Heart right ventricle (tissue), 16 donors: ENCODE measurements at places on chromosomes 4 and X. TPM values are rescaled to one million over a fixed set of nuclear protein-coding genes. Genes with fewer than 3 reads are reported as not detected.

DNA sequence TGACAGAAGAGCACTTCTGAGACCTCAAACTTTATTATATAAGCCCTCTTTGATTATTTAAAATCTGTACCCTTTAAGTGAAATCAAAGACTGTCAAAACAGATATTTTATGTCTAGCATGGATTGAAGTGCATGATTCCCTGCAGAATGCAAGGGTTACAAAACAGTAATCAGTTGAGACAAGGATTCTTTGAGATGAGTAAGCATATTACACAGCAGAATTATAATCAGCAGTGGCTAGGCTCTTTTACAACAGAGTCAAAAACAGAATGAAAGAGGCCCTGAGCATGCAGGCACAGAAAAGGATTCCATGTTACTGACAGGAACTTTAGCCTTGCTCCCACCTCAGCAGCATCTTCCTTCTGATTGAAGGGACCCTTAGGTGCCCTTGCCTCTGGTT lies 487.9 kb upstream of the GALNT7 start:
- DNase-seq, result no peak
- H3K4me1 ChIP-seq, result no peaks in the 10 kb centered on the region
- H3K27ac ChIP-seq, result no peak overlapping the region
- no peak overlapping the region for H3K4me3 ChIP-seq

GRCh38 chr4:156336511-156336910 lies 382.8 kb upstream of the CTSO start:
- no peaks in the 10 kb centered on the region for H3K4me1 ChIP-seq
- no peak overlapping the region for H3K4me3 ChIP-seq
- no peaks in the 10 kb centered on the region for H3K27me3 ChIP-seq

Gene BTK
- 1.2 TPM for polyA plus RNA-seq

DNA sequence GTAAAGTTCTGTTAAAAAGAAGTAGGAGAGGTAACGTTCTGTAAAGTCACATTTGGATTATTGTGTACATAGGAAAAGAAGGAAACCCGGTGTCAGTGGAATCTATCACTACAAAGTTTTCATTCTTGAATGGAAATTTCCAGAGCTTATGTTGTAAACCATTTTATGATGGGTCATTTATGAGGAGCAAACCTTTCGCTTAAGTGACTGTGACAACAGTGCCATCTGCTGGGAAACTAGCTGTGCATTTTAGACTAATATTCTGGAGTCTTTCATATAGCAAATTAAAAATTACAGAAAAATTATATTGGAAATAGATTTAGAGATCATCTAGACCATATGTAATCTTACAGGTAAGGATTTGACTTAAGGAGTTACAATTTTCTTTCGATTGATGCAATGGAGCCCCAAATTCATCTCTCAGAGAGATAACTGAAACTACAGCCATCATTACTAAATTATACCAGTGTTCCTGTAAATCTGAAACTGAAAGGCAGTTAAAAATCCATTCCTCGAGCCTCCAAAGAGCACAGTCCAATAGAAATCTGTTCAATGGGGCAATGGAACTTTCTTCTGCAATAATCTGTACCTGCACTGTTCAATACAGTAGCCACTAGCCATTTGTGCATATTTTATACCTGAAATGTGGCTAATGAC lies 26.9 kb downstream of the ASB9 start:
- DNase-seq, result no peak
- no peaks in the 10 kb centered on the region for H3K27me3 ChIP-seq
- H3K4me1 ChIP-seq, result no peaks in the 10 kb centered on the region
- no peak overlapping the region for H3K27ac ChIP-seq
- H3K4me3 ChIP-seq, result no peak overlapping the region

GRCh38 chrX:17488036-17488435 lies 113.0 kb downstream of the NHS start:
- H3K4me3 ChIP-seq, result no peak overlapping the region
- H3K27ac ChIP-seq, result no peak overlapping the region
- H3K4me1 ChIP-seq, result no peaks in the 10 kb centered on the region
- no peak for DNase-seq
